ENCODE measurements at places on chromosomes 3 and 15. TPM values are rescaled to one million over a fixed set of nuclear protein-coding genes. Genes with fewer than 3 reads are reported as not detected.

DNA sequence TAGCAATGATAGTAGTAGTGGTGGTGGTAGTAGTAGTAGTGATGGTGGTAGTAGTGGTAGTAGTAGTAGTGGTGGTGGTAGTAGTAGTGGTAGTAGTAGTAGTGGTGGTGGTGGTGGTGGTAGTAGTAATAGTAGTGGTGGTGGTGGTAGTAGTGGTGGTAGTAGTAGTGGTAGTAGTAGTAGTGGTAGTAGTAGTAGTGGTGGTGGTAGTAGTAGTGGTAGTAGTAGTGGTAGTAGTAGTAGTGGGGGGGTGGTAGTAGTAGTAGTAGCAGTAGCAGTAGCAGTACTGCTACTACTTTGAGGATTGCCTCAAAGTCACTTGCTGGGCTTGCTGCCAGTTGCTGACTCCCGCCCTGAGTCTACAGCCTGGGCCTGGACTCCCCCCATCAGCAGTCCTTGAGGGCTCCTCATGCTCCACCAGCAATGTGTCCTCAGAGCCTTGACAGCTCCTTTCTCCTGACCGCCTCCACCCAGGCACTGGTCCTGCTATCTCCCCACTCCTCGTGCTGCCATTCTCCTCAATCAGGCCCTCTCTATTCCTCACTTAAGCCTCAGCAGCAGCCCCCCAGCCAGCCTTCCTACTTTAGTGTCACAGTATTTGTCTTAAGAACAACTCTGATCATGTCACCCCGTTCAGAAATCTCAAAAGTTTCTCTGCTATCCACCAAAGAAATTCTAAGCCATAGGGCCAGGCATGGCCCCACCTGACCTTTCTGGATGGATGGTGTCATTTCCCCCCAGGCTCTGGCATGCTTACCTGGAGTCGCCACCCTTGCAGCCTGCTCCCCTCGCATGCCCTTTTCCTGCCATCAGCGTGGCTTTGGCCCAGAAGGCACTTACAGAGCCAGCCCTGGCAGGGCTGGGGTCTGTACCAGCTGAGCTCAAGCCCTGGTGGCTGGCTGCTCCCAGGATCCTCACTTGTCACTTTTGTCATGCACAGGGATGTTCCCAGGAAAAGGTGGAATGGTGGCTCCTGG, 45.6 kb downstream of the DLEC1 start:
- H3K27me3 ChIP-seq: no peaks in the 10 kb centered on the region
- no peaks in the 10 kb centered on the region for H3K36me3 ChIP-seq
- no peak overlapping the region for H3K4me3 ChIP-seq
- no peak overlapping the region for H3K27ac ChIP-seq

DNA sequence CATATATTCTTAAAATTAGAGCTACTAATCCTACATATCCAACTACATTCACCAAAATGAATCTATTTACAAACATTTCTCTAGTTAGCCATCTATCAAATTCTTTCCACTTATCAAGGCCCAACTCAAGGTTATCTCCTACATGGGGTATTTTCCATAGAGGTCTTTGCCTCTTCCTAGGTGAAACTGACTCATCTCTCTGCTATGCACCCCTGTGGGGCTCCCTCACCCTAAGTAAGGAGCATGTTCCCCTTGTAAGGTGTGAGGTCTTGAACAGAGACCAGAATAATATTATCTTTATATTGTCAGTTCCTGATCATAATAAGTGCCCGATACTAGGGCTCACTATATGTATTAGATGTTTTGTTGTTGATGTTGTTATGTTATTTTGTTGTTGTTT, 74.6 kb upstream of the TSC22D2 start:
- no peak for DNase-seq
- no peak overlapping the region for H3K4me3 ChIP-seq
- H3K36me3 ChIP-seq: no peaks in the 10 kb centered on the region
- H3K27ac ChIP-seq: no peak overlapping the region
- peaks cover 10% of the 10 kb centered on the region for H3K4me1 ChIP-seq

Gene PGBD4
- 2.0 TPM for total RNA-seq

DNA sequence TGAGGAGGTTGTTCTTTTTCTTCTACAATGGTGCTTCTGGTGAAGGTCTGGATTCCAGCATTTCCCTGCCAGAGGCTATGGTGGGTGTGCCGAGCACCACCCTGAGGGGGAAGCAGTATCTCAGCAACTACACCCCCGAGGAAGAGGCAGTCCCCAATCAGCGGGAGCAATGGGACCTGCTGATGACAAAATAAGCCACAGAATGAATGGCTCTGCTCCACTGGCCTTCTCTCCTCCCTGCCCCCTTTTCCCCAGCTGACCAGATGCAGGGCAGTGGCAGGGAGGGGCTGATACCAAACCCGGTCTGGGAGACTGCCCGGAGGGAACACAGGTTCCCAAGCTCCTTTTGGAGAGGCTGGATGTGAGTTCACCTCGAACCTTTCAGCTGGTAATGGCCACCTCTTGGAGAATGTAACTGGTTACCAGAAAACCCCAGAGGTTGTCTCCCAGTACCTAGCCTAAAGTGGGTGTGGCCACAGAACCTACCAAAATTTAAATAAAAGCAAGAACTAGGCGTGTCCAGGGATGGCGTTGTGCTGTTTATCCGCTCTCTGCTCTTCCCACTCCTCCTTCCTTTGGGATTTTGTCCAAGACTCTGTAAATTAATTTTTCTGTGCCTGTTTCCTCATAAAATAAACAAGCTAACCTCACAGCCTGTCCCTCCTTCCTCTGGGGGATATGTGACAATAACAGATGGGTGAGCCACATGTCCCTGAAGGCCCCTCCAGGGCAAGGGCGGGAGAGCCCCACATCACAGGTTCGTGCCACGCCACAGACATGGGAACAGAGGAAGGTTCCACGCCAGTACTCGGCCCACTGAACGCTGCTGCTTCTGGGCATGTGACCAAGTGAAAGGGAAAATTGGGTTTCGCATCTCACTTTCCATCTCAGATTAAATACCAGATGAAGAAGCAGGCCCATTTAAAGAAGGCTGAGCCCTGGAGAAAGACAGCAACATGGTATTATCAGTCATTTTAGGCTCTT, 35.1 kb upstream of the SPTBN5 start:
- DNase-seq: no peak
- H3K36me3 ChIP-seq: no peaks in the 10 kb centered on the region
- peaks cover 52% of the 10 kb centered on the region for H3K4me1 ChIP-seq
- H3K4me3 ChIP-seq: no peak overlapping the region

Gene LSAMP
- total RNA-seq: not detected

Gene CP
- 0.28 TPM for total RNA-seq

Measured in PC-9 (cell line).